CD8-positive, alpha-beta memory T cell (primary cell): ENCODE measurements at places on chromosomes 1 and 21. TPM values are rescaled to one million over a fixed set of nuclear protein-coding genes. Genes with fewer than 3 reads are reported as not detected.

ERRFI1 gene
- total RNA-seq, result 3.5 TPM

PRAMEF10 gene
- total RNA-seq, result not detected

KCNK1 gene
- total RNA-seq, result 1.1 TPM

DNA sequence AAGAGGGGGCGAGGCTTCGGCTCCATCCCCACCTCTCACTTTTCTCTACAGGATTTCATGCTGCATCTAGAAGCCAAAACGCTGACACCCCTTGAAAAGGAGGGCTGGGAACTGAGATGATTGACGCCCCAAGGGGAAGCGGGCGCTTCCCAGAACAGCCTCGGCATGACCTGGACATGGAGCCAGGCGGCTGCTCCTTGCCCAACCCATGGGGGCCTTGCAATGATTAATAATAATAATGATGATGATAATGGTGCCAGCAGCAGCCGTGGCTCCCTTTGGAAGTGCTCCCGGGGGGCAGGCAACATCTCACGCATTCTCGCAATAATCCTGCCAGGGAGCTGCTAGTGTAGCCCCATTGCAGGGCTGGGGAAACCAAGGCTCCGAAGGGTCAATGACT is 78.2 kb downstream of the RAP1GAP start:
- no peak for DNase-seq

- no peak for DNase-seq
These were observed 9.8 kb upstream of the CR1 start for GRCh38 chr1:207486198-207486597.

DNA sequence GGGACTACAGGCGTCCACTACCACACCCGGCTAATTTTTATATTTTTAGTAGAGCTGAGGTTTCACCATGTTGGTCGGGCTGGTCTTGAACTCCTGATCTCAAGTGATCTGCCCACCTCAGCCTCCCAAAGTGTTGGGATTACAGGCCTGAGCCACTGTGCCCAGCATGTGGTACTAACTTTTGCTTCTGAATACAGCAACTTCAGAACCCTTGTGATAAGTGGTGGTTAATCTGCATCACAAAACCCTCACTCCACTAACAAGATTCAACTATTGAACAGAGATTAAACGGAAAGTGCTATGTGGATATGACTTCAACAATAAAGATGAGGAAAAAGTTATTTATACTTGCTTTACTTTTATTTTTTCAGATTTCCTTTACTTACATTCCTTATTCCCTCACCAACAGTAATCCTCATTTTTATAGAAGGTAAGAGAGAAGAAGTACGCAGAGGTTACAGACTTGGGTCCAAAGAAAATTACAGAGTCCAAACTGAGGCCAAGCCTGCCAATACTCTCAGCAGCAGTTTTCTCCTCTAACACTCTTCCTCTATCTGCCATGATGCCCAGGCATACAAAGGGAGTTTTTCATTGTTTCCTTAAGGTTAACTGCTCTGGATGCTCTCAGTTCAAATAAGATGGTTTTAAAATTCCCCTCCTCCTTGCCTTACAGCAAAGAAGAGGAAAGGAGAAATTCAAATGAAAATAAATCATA is 44.3 kb downstream of the SLC16A1 start:
- no peak for DNase-seq

DNA sequence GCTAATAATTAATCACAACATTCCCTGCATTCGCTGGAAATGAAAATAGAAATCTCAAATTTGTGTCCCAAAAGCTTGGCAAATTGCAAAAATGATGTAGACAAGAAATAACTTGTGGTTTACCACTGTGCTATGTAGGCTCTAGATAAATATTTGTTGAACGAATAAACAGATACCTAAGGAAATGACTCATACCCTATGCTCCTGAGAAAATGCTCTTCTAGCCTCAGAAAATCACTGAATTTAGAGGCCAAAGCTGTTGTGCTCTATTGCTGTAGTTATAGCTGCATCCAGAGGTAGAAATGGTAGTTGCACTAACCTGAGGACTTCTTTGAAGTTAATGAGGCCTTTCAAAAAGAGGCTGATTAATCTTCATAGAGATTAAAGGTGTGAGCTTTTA is 142.0 kb upstream of the ZNHIT6 start:
- DNase-seq, result no peak

GRCh38 chr1:119376594-119376993 is 8.0 kb downstream of the HAO2 start:
- DNase-seq, result no peak

DNA sequence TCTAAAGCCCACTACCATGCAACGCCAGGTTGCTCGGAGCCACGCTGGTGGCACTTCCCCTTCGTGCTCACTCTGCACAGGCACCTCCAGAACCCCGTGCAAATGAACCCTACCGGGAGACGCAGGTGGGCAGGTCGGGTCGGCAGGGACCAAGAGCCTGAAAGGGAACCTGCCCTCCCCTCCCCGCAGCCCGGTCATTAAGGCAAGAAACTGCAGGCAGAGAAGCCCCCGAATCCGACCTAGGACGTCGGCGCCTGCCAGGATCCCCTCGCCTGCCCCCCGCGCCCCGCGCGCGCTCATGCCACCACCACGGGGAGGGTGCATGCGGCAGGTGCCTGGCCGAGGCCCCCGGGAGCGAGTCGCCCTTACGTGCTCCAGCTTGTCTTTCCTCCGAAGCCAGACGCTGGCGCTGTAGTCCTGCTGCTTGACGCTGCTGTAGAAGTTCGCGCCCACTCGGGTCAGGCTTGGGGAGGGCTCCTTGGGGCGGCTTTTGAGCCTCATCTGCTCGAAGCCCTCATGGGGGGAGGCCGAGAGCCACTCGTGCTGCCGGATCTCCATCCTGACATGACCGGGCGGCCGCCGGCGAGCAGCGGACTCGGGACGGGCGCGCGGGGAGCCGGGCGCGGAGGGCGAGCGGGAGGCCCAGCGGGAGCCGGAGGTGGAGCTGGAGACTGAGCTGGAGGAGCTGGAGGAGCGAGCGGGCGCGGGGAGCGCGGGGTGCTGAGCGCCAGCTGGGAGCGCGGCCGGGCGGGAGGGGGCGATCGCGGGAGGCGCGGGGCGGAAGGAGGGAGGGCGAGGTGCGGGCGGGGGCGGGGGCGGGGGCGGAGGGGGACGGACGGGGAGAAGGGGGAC is 552 bp downstream of the PLD5 start:
- no peak for DNase-seq

DNA sequence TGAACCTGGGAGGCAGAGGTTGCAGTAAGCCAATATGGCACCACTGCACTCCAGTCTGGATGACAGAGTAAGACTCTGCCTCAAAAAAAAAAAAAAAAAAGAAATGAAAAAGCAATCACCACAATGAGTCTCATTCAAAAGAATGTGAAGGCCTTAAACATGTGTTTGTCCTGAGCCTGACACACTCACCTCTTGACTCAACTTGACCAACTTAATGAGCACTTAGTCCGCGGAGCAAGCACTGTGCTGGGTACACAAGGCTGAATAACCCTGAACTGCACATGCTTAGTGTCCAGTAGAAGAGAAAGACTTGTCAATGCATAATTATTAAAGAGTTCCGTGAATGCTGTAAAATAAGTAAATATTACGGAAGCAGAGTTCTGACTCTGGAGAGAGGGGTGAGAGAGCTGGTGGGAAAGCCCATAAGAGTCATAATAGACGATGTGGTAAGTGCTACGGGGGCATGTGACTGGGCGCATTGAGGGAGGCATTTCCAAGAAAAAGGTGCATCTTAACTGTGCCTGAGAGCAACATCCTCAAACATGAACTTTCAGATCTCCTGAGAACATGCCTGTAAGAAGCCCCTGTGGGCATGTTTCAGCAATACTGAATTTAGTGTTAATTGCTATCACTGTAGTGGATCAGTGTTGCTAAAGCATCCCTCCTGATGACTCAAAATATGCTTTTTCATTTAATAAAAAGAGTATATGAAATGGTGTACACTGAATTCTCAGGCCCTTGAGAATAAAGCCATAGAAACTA is 27.2 kb downstream of the MCOLN2 start:
- DNase-seq, result no peak

GRCh38 chr1:240073097-240073496 is 18.6 kb upstream of the FMN2 start:
- no peak for DNase-seq

GRCh38 chr1:19138958-19139581 is 71.0 kb downstream of the UBR4 start:
- DNase-seq, result no peak

DNA sequence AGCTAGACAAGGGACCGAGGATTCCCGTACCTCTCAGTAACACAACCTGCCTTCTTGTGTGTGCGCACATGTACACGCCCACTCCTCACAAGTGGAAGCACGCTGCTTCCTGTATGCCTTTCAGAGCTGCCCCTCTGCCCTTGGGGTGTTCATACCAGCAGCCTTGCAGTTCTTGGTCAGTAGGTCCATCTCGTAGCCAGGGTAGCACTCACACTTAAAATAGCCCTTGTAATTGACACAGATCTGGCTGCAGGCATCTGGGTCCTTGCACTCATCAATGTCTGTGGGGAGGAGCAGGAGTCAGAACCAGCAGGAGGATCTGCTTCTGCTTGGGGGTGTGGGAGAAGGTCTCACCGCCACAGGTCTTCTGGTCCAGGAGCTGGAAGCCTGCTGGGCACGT is 32.6 kb upstream of the MAGOH start:
- no peak for DNase-seq

DNA sequence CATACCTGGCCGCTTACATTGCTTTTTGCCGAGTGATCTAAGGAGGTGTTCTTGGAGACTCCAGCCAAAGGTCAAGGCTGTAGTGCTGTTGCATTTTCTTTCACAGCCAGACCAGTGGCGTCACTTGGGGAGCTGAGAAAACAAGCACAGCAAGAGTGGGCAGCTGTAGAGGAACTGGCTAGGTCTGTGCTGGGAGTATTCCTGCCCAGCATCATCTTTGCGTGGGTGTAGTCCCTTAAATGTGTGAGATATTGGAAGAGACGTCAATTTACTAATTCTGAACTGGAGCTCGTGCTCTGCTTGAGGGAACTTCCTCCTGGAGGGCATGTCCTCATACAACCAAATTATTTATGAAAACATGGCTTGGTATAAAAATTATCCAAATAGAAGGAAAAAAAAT is 10.2 kb downstream of the UBIAD1 start:
- no peak for DNase-seq

DNA sequence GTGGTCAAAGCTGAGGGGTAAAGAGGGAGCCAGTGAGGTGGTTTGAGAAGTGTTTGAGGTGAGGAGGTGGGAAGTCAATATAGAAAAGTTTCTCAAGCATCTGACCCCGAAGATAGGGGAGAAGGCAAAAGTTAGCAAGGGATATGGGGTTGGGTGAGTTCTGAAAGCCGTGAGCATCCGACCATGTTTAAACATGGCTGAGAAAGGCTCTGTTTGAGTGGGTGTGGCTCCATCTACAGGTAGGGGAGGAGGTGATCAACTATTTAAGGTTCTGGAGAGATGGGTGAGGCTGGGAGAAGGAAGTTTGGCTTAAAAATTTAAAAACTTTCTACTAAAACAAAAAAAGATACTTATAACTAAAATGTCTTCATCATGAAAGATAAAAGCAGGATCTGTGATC is 273.8 kb downstream of the KCNJ6 start:
- no peak for DNase-seq

GRCh38 chr1:115310581-115311473 is 27.2 kb downstream of the NGF start:
- no peak for DNase-seq

- DNase-seq, result no peak
These were observed 109.2 kb upstream of the IFFO2 start for GRCh38 chr1:19065526-19066247.

DNA sequence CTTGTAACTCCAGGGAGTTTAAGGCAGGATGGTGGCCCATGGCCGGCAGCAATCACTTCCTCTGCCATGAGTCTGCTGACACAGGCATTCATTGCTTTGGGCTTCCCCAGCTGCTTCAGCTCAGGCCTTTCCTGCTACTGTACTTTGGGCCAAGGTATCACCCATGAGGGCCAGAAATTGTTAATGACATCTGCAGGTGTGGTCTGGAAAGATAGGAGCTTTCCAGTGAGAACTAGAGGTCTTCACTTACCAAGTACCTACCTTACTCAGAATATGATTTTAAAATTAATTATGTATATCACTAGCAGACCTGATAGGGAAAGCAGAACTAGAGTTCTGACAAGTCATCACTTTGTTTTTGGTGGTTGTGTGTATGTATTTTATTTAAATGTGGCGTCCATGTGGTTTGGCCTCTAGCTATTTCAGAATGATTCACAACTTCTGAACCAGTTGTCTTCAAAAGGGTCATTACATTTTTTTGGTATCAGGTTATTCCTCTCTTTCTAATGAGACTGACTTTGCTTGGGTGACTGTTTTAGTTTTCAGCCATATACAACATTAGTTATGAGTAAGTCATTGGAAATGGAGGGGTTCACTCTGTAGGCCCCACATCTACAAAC is 2.7 kb downstream of the RGL1 start:
- DNase-seq, result no peak

DNA sequence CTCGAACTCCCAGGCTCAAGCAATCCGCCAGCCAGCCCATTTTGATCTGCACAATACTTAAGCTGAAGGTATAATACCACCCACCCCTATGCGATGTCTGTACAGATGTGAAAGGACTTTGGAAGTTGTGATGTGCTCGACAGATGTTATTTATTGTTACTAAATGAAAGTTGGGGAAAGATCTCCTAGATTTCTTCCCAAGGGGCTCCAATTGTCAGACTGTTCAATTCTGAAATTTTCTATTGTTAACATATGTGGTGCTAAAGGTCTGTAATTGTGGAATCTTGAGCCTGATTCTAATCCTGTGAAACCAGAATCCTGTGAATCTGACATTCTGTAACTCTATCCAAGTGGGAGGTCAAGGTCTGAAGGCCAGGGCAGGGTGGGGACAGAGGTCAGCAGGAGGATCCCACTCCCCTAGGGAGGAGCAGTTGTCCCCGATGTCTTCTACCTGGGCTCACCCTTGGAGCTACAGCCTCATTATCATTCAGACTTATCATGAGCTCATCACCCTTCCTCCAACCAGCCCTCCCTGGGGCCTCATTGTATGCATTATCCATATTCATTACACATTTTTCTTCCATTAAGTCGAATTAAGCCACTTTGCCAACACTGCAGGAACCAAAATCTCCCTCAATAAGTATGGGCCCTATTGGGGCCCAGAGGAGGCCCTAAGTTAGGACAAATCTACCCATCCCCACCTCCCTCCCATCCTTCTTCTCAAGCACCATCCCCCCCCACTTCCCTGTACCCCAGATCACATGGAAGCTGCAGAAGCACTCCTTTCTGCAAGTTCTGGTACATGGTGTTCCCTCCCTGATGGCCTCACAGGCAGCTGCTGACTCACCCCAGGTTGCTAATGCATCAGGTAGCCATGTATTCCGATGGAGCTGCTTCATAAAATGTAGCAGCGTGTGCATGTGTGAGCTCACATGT is 32.3 kb downstream of the SHISAL2A start:
- no peak for DNase-seq
